NCI-H524 treated with DMSO at 0.1 percent for 48 hours (cell line): ENCODE measurements at places on chromosomes 13 and 19.

DNA sequence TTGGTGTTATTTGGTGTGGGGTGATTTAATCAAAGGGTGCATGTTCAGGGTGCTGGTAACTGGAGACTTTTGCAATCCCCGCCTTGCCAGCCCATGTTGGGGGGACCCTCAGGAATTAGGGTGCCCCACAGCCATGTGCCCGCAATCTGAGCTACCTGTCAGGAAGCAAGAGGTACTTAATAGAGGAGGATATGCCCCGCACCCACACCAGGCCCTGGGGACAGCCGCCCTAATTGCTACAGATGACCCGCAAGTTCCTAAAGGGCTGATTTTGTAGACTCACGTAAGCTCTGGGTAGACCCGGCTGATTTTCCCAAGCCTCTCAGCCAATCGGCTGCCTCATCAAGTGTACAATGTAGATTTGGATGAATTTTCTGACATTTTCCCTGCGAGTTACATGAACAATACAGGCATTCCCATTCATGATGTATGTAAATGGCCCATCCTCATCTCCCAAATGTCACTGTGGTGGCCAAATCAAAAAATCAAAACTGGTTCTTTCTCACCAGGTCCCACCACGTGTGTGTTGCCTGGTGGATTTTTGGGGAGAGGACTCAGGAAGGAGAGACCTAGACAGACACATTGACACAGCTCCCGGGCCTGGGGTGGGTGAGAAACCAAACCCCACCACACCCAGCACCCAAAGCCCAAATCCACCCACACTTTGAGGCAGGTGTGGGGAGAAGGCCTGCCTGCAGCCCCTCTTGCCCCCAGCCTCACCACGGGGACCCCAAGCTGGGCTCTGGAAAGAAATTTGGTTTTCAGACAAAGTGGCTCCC, 119.2 kb upstream of the SPACA7 start:
- DNase-seq = no peak

GRCh38 chr13:112140366-112140765, 73.4 kb downstream of the SOX1 start:
- no peak for DNase-seq

DNA sequence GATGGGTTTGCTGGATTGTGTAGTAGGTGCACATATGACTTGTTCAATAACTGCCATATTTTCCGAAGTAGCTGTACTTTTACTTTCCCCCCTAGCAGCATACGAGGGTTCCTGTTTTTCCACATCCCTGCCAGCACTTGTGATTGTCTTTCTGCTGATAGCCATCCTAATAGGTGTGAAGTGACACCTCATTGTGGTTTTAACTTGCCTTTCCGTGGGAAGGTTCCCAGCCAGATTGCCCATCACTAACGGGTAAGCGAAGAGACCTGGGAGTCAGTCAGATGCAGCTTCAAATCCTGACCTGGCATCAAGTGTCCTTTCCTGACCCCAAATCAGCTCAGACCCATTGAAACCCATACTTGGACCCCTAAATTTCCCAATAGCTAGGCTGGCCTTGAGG, 4.5 kb downstream of the CLPTM1 start:
- DNase-seq = no peak

- DNase-seq = no peak
Observed at GRCh38 chr13:113616281-113616906, 31.8 kb downstream of the TFDP1 start.

DNA sequence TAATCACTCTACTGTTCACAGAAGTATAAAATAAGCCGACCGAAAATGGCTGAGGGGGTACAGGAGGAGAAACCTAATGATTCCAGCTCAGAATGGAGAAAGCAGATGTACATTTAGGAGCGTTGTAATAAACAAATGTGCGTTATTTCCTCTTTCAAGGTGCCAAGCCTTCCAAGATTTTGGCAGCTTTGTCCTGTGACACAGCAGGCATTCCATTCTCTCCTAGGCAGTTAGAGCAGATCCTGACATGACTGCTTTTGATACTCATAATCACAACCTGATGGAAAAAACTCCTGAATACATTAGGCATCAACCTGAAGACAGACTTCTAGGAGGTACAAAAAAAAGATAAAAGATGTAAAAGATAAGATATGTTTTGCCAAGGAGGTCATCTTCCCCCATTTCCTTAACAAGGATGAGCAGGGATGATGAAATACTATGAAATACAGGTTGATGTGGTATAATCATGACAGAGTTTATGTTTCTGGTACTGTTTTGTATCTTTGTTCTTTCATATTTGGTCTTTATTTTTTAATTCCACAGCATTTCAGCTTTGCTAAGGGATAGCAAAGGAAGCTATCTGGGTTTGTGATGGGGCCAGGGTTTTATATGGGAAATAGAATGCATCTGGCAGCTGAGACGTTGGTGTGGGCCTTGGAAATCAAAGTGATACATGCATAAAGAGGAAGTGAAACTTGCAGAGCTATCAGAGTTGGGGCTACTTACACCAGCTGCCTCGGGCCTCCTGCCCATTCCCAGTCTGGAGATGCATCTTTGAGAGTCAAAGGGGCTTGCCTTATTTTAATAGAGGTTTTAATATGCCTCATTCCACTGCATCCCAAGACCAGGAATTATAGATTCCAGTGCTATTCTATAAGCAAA, 222.5 kb downstream of the OXGR1 start:
- DNase-seq = no peak
